Activated naive CD4-positive, alpha-beta T cell (primary cell): ENCODE measurements at places on chromosomes 16 and 17.

- DNase-seq = no peak
Measured at GRCh38 chr16:3098459-3099394, at the start of gene ZSCAN10. TSS of gene ZSCAN10 (minus strand) at chr16:3099294. CDS start at chr16:3092937, 6,357 bp downstream.

DNA sequence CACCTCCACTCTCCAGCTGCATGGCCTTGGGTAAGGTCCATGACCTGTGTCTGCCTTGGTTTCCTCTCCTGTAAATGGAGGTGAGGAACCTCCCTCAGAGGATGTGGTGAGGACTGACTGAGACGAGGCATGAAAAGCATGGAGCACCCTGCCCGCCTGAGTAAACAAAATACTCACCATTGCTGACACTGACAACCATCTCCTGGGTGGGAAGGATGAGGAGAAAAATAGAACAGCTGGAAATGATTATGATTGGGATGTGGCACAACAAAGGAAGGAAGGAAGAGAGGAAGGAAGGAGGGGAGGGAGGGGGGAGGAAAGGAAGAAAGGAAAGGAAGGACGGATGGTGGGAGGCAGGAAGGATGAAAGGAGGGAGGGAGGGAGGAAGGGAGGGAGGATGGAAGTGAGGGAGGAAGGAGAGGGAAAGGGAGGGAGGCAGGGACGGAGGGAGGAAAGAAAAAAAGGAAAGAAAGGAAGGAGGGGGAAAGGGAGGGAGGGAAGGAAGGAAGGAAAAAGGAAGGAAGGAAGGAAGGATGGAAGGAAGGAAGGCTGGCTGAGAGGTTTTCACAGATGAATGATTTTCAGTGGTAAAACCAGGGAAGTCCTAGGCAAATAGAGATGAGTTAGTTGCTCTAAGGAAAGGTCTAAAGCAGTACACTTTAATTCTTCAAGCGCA is 276.5 kb upstream of the XYLT1 start:
- DNase-seq = no peak

DNA sequence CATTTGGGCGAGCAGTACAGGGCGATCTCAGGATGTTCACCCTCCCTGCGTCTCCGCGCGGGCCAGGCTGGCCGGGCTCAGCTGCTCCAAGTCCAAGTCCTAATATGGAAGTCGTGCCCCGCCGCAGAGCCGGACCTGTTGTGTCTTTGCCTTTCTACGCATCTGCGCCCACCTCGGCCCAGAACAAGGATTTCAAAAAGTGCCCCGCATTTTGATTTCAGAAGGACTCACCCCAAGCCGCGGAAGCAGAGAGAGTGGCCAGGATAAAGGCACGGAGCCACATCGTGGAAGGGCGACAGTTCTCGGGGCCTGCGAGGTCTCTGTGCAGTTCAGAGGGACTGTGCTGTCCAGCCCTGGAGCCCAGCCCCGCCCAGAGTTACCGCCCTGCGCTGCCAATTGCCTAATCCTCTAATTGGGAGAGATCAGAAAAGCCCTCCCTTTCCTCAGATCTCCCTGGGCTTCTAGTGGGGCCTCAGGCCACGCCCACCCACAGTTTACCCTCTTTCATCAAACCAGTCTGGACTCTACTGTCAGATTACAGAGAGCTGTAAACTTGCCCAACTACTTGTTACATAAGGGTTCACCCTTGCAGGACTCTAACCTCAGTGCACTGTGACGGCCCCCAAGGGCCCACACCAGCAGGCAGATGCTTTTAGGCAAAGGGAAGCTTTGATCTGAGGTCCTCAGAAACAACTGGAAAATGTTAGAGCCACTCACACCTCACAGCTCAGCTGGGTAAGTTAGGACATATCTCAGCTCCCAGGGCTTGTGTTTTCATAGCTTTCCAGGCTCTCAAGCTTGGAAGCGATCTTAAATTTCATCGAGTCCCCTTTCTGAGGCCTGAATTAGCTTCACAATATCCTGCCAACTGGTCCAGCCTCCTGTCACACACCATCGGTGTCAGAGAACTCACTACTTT is at the start of gene CES1:
TSS of gene CES1 (minus strand) at position 324 of the 919 bp plus-strand sequence. CDS start at position 283, 41 bp downstream.
- DNase-seq = no peak

- no peak for DNase-seq
Measured at GRCh38 chr17:50816271-50816670, 19.1 kb upstream of the WFIKKN2 start.

DNA sequence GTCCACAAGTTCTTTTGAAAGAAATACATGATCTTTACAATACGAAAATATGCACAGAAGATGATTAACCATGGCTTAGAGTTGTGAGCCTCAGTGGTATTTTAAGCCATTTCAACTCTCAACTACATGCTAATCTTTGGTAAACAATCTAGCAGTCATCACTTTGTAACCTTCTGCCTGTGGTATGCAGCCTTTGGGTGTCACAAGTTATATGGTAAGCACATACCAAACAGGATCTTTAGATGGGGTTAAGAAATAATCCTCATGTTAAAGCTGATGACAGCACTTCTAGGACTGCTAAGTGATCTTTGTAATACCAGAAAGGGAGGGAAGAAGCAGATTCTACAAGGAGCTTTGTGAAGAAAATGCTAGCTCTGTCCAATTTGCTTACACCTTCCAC is 74.3 kb downstream of the CA4 start:
- DNase-seq = no peak

- no peak for DNase-seq
Measured at GRCh38 chr16:49513040-49513439, 139.4 kb downstream of the C16orf78 start.

- DNase-seq = no peak
Measured at GRCh38 chr17:50513495-50513894, 5.3 kb downstream of the MYCBPAP start.

DNA sequence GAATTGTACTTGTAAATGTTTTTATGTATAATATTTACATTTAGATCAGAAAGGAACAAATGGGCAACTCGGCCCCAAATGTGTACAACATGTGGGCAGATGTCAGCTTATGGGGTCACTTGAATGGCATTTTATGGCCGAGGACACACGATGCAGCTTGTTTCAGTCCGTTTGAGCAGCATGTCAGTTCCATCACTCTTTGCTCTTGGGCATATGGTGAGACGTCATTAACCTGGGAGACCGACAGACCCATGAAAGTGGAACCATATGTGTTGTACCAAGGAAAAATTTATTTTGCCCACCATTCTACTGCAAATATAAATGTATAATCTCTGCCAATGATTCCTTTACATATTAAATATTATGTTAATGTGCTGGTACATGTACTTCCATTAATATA is 561.9 kb upstream of the SOX9 start:
- no peak for DNase-seq

- DNase-seq = no peak
Measured at GRCh38 chr17:46943501-46944393, 20.8 kb downstream of the GOSR2 start.

DNA sequence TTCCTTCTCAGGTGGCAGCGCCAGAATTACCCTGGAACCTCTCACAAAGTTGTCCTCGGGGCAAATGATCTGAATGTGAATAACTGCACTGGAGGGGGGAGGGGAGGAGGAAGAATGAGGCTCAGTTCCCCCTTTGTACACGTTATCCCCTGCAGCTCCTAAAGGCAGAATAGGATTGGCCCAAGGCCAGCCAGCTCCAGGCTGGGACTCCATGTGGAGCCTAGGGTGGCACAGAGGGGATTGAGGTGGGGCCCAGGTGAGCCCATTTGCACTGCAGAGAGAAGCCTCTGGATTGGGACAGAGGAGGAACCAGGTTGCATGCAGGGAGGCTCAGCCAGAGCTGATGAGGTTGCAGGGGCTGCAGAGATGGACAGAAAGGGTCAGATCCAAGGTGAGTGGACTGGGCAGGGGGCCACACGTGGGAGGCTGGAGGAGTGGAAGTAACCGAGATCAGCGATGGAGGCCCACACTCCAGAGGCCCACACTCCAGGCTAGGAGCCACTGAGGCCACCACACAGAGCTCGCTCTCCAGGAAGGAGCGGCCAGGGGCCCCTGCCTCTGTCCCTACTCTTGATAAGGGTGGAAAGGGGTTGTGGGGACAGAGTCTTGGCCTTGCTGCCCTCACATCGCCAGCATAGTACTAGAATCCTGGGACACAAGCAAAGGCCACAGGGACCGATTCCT is 78.6 kb downstream of the RBFOX3 start:
- DNase-seq = no peak

GRCh38 chr16:24346734-24347133 is 90.6 kb downstream of the CACNG3 start:
- no peak for DNase-seq

- DNase-seq = no peak
Measured at GRCh38 chr16:51119556-51119955, 31.5 kb downstream of the SALL1 start.

DNA sequence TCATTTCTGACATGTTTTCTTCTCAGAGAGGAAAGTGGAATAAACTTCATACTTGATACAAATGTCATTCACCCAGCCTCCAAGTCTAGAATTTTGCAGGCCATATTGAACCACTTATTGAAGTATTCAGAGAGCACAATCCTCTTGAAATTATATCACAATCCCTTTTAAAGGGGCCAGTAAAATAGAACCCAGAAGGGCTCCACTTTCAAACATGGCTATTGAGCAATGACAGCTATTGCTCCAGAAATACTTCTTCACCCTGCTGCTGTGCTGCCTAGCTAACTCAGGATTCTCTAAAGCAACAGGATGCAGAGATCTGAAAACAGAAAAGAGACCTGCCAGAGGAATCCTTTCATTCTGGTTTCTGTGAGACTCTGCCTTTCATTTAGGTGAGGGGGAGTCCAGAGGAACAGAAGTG is 275.0 kb upstream of the CDH5 start:
- DNase-seq = no peak

GRCh38 chr17:64983708-64984107 is 64.4 kb upstream of the LRRC37A3 start:
- DNase-seq = no peak

GRCh38 chr17:81837641-81838040 is 2.8 kb upstream of the PPP1R27 start:
- DNase-seq = no peak

GRCh38 chr16:78761427-78761826 is 662.0 kb downstream of the WWOX start:
- no peak for DNase-seq

GRCh38 chr17:76075364-76076145 is 974 bp downstream of the GALR2 start:
- no peak for DNase-seq

- no peak for DNase-seq
Measured at GRCh38 chr17:61009663-61010062, 332.0 kb downstream of the BCAS3 start.

DNA sequence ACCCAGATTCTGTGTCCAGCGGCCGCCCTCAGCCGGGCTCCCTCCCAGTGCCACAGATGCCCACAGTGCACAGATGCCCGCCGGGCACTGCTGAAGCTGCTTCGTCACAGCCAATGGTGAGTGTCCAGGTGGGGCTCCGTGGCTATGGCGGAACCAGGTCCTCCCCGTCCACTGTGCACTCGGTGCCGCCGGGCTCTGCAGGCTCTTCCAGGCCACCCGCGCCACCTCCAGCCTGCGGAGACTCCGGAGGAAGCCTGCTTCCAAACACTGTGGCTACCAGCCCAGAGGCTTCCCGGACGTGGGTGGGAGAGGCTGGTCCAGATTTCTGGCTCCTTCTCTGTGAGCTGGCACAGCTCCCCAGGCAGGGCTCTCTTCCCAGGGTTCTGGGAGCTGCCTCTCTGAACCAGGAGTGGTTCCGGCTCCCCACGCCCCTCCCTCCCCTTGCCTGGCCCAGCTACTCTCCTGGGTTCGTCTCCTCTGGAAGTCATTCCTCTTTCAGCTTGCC is 2.8 kb upstream of the PYCR1 start:
- no peak for DNase-seq

GRCh38 chr17:56824503-56824902 is 9.2 kb downstream of the C17orf67 start:
- DNase-seq = no peak

DNA sequence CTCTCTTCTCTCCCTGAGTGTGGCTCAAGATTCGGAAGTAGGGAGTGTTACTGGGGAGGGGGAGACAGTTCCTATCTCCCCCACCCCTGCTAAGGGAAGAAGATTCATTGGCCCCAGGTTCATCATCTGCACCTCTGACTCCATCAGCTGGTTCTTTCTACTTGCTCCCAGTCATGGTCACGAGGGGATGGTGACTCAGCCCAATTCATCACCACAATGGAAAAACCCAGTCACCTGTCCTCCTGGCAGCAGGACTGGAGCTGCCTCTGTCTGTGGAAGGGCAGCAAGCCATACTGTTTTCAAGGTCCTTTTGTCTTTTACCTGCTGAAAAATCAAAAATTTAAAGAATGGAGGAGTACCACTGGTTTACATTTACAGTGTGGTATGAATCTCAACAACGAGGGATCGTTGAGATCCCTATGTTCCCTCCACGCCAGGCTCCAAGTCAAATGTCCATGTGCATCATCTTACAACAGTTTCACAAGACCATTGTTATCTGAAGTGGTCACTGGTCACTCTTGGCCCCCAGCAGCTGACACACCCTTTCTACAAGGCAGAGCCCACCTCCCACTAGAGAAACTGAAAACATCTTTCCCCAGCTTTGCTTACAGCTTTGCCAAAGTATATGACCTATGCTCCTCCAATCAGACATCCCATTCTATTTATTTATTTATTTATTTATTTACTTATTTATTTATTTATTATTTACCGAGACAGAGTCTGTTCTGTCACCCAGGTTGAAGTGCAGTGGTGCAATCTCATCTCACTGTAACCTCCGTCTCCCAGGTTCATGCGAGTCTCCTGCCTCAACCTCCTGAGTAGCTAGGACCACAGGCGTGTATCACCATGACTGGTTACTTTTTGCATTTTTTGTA is 40.4 kb upstream of the NDRG4 start:
- DNase-seq = no peak

DNA sequence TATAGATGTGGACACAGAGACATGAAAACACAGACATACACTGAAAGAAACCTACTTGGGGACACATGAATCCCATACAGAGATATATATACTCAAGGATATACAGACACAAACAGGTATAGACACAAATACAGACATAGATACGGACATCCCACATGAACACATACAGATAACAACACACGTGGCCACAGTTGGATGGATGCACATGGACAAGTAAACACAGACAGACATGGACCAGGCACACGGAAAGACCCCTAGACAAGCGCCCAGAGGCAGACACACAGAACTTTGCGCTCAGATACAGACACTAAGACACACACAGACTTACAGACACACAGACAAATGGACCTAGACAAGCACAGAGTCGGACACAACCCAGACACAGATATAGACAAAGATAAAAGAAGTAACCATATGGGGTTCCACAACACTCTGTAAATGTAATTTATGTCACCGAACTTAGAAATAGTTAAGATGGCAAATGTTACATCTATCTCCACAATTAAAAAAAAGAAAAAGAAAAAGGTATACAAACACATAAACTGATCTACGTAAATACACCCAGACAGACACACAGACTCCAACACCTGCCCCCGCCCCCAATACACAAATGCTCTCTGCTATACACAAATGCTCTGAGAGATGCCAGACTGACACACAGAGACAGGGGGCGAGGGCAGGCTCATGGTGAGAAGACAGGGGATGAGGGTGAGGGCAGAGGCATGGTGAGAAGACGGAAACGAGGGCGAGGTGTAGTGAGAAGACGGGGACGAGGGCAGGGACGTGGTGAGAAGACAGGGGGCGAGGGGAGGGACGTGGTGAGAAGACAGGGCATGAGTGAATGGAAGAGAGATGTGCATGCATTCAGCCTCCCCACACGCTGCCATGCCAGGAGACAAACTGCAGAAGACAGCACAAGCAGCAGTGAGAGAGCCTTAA is 118.3 kb downstream of the SMG6 start:
- no peak for DNase-seq

- no peak for DNase-seq
Measured at GRCh38 chr17:55722742-55723487, at the start of gene TMEM100. TSS of gene TMEM100 (minus strand) at chr17:55722864. CDS start at chr17:55721070, 1,794 bp downstream.

GRCh38 chr16:81816793-81817210 is 37.7 kb downstream of the PLCG2 start:
- no peak for DNase-seq
